ENCODE measurements at places on chromosomes 6 and 20. TPM values are rescaled to one million over a fixed set of nuclear protein-coding genes. Genes with fewer than 3 reads are reported as not detected.
A peak's percentile ranks its signal among the peaks of the same experiment; 100 is the strongest.

GRCh38 chr20:43191946-43192863 lies 2.5 kb upstream of the PTPRT start:
- no peak for DNase-seq

DNA sequence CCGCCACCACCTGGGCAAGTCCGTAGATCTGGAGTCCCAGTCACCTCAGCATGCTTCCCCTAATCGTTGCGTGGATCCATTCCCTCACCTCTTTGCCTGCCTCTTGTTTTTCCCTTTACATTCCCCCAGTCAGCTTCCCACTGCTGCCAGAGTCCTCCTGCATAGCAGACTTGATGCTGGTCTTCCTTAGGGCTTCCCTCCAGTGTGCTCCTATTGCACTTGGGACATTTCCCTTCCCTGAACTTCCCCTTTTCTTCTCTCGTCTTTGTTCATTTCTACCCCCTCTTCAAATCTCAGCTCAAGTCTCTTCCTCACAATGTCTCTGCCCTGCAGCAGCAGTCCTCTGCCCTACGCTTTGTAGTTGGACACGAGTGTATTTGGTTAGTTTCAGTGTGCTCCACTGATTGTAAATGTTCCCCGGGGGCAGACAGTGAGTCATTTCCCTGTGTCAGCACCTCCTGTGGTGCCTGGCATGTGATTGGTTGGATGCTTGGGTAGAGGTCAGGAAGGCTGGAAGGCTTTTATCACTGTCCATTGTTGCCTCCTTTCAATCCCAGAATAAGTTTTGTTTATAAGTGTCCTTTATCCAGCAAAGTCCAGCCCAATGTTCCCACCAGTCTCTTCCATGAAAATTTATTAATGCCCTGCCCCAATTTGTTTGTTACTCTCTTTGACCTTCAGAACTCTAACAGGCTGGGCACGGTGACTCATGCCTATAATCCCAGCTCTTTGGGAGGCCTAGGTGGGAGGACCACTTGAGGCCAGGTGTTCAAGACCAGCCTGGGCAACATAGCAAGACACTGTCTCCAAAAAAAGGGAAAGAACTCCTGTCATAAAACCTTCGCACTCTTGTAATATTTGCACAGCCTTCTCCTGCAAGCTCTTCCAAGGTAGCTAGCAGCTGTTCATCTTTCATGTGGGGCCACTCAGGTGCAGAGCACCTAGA lies 38.3 kb downstream of the FAM120B start:
- DNase-seq: no peak

DNA sequence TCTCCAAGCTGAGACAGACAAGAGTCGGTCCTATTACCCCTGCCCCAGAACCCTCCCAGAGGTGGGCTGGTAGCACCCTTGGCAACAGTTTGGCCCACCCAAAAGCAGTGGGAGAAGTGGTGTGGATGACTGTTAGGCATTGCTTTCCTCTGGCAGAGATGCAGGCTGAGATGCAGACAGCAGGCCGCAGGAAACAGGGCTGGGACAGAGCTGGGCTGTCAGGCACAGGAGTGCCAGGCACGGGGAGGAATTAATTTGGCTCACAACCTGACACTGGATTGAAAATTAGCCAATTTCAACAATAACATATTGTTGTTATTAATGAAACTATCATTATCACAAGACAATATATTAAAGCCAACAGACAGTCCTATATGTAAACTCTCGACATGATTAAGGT lies 15.7 kb upstream of the SIRT5 start:
- no peak for DNase-seq

- no peak for DNase-seq
Measured at GRCh38 chr20:24831232-24831631, 117.8 kb upstream of the CST7 start.

- DNase-seq: no peak
Measured at GRCh38 chr6:70724524-70724923, 56.8 kb downstream of the SMAP1 start.

- no peak for DNase-seq
Measured at GRCh38 chr6:149859368-149859767, 4.8 kb downstream of the LRP11 start.

- DNase-seq: no peak
Measured at GRCh38 chr6:67683960-67684359, 951.1 kb upstream of the ADGRB3 start.

DNA sequence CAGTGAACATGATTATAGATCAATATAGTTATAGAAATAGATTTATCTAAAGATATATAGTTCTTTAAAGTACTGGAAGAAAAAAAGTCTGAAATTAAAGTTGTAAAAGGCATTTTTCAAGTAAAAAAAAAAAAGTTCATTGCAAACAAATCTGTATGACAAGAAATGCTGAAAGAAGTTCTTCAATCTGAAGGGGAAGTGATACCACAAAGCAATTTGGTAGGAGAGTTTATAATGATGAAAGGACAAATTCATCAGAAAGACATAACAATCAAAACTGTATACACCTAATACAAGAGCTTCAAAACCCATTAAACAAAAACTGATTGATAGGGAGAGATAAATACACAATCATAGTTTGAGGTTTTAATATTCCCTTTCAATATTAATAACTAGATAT lies 14.1 kb downstream of the HUS1B start:
- DNase-seq: no peak

DNA sequence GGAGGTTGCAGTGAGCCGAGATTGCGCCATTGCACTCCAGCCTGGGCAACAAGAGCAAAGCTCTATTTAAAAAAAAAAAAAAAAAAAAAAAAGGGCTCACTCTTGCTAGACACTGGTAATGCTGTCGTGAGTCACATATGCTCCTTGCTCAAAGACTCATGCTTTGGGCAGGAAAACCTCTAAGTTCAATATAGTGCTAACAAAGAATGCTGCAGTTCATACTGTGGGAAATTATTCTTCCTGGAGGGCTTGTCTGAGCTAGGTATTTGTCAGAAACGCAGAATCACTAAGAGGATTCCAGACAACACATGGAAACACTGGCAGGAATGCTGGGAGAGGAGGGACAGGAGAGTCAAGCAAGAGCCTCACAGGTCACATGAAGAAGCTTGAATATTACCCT lies 2.3 kb upstream of the LYRM2 start:
- no peak for DNase-seq

- no peak for DNase-seq
Measured at GRCh38 chr20:19249106-19249879, 36.9 kb downstream of the SLC24A3 start.

DNA sequence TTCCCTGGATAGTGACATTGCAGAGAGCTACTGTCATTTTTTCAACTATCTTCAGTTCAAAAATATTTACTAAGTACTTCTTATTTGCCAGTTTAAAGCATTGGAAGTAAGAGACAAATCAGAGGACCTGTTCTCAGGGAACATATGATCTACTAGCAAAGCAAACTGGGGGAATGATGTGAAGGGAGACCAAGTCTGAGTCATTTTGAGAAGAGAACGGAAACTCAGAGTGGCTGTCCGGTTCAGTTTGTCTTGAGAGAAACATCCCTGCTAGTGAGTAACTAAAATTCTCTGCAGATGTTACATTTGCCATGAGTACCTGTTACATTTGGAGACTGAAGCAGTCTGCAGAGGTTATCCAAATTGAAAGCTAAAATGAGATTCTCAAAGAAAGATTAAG lies 118.3 kb downstream of the KCNQ5 start:
- DNase-seq: no peak

DNA sequence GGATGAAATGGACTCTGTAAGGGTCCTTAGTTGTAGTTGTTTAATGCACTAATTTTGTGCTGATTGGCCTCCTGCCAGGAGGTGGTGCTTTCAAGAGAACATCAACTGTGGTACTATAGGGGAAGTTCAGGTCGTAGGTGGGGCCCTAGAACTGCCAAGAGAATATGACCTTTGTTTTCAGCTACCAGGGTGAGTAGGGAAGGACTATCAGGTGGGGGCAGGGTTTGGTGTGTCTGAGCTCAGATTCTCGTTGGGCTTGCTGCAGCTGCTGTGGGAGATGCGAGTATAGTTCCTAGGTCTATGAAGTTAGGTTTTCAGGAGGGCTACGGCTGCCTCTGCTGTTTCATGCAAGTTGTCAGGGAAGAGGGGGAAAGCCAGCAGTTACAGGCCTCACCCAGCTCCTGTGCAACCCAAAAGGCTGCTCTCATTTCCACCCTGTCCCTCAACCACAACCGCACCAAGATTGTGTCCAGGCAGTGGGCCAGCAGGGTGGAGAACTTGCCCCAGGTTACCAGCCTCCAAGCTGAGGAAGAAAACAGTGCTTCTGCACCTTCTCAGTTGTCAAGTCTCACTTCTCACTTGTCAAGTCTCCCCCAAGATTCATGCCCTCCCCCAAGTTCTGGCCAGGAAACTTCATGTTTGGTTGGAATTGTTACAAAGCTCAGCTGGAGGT lies 626.5 kb upstream of the MAP3K7 start:
- no peak for DNase-seq

- no peak for DNase-seq
Measured at GRCh38 chr20:49964964-49965780, 17.6 kb upstream of the SNAI1 start.

GRCh38 chr20:35329435-35330139 lies 37.4 kb upstream of the FAM83C start:
- DNase-seq: peak; percentile 47

- DNase-seq: no peak
Measured at GRCh38 chr6:167408235-167408869, 83.5 kb downstream of the TTLL2 start.

DNA sequence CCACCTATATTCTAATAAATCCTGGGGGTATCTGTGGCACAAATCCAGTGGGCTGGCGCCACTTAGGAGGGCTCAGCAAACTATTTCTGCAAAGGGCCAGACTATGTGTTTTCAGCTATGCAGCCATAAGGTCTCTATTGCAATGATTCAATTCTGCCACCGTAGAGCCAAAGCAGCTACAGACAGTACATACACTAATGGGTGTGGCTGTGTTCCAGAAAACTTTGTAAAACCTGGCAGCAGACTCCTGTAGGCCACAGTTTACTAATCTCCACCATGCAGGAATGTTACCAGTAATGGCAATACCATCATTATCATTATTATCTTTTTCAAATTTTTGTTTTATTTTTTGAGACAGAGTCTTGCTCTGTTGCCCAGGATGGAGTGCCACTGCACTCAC lies 65.7 kb downstream of the SULF2 start:
- DNase-seq: no peak

DNA sequence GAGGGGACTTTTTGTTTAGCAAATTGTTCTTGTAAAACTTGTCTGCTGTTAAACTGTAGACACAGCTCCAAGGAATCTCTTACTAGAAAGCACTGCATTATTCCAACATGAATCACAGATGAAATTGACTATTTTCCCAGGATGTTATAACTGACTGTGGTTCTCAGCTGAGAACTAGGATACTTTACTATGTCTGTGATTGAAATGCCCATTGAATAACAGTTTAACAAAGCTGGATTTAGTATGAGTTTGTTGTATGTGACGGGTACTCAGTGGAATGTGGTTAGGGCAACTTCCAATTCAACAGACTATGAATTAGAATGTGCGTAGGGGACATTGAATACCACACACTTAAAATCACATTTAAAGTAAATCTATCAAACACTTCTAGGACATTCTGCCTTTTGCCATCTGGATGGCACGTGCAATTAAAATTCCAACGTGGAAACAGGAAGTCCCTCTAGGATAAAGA lies 193.4 kb upstream of the PREP start:
- no peak for DNase-seq

GRCh38 chr6:157045831-157046454 lies 268.8 kb downstream of the ARID1B start:
- DNase-seq: no peak

DNA sequence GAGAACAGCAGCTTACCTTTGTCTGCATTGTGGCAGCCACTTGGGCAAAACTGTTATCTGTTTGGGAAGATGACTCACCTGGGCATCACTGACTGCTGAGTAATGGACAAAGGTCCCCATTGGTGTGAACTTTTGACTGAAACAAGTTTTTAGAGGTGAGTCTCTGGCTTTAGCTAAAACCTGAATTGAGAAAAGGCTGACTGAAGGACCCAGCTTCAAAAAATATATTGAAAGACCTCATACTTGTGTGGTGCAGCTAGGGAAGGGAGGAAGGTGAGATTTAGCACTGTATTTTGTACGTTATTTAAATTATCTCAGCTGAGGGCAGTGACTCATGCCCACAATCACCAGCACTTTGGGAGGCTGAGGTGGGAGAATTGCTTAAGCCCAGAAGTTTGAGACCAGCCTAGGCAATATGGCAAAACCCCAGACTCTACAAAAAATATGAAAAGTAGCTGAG lies 4.5 kb upstream of the CITED2 start:
- no peak for DNase-seq

DNA sequence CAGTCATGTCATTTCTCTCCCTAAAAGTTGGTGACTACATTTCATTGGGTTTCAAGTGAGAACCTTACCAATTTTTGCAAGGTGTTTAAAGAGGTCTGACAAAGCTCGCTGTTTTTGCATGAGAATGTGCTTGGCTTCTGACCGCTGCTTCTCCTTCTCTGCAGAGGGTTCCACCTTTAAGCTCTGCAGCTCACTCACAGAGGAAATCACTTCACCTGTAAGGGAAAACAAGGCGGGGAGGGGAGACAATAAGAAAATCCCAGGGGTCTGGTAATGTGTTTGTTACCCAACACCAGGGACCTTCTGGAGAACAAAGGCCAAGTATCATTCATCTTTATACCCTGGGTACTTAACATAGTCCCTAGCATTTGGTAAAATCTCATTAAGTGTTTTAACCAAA lies 40.0 kb upstream of the LYRM2 start:
- DNase-seq: no peak

- no peak for DNase-seq
Measured at GRCh38 chr20:13865791-13866351, 81.0 kb downstream of the NDUFAF5 start.

DNA sequence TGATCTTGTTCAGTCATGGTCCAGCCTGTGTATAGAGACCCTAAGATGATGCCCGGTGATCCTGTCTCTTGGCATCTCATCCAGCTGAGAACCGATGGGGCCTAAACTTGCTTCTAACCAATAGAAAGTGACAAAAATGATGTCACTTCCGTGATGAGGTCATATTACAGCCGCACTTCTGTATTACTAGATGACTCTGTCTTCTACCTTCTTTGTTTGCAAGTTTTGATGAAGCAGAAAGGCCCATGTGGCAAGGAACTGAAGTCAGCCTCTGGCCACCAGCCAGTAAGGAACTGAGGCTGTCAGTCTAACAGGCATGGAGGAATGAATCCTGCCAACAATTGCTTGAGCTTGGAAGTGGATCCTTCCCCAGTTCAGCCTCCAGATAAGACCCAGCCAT lies 32.8 kb upstream of the HLA-C start:
- DNase-seq: no peak

DNA sequence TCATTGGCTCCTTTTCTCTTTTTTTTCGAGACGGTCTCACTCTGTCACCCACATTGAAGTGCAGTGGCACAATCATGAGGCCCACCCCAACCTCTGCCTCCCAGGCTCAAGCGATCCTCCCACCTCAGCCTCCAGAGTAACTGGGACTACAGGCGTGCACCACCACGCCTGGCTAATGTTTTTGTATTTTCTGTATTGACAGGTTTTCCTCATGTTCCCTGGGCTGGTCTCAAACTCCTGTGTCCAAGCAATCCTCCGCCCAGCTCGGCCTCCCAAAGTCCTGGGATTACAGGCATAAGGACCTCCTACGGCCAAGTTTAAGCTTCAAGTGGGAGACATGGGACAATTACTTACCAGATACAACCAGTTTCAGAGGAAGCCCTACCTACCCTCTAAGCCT lies 9.4 kb upstream of the POU5F1 start:
- DNase-seq: no peak

Gene SLC22A7
- total RNA-seq: not detected

Gene DDX27
- total RNA-seq: 46.1 TPM

Gene ARG1
- not detected for total RNA-seq

Gene PKIG
- total RNA-seq: 2.5 TPM

Gene ZNF165
- total RNA-seq: 1.3 TPM

Gene SLC12A5
- 1.9 TPM for total RNA-seq

Gene WASF1
- total RNA-seq: 0.72 TPM

All from activated naive CD8-positive, alpha-beta T cell treated with anti-CD3 and anti-CD28 coated beads, Interleukin-2, amount 10 ng/mL, durations not matched to agents 7 days and 5 days (primary cell).